ENCODE measurements at places on chromosomes 12 and 14.

DNA sequence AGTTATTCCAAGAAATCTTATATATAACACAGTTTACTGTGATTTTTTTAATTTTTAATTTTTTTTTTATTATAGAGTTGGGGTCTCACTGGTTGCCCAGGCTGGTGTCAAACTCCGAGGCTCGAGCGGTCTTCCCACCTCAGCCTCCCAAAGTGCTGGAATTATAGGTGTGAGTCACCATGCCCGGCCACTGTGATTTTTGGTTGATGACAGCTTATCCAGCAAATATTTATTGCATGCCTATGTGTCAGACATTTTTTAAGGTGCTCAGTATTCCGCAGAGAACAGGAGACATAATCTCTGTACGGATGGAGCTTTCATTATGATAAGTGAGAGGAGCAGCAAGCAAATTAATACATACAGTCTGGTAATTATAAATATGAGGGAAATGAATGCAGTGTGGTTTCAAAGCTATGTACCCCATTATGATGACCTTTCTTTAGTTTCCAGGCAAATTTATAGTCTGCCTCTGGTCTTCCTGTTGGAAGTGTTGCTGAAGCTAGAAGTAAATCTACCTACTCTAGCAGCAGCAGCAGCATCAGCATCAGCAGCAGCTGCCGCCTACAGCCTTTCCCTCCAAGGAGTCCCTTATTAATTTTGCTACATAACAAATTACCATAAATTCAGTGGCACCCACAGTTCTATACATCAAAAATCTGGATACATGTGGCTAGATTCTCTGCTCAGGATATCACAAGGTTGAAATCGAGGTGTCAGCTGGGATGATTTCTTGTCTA lies 32.3 kb downstream of the FRS2 start:
- DNase-seq, result no peak

GRCh38 chr12:124713436-124714082 lies 146.1 kb upstream of the NCOR2 start:
- peak; percentile 81 for DNase-seq

DNA sequence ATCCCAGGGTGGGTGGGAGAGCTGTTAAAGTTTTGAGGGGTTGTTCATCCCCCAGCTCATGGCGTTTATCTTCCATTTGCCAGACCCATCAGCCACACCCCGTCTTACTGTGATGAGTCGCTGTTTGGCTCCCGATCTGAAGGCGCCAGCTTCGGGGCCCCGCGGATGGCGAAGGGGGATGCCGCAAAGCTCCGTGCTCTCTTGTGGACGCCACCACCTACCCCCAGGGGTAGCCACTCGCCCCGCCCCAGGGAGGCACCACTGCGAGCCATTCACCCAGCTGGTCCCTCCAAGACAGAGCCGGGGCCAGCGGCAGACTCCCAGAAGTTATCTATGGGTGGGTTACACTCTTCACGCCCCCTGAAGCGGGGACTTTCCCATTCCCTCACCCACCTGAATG lies 5.7 kb downstream of the RITA1 start:
- DNase-seq, result no peak

DNA sequence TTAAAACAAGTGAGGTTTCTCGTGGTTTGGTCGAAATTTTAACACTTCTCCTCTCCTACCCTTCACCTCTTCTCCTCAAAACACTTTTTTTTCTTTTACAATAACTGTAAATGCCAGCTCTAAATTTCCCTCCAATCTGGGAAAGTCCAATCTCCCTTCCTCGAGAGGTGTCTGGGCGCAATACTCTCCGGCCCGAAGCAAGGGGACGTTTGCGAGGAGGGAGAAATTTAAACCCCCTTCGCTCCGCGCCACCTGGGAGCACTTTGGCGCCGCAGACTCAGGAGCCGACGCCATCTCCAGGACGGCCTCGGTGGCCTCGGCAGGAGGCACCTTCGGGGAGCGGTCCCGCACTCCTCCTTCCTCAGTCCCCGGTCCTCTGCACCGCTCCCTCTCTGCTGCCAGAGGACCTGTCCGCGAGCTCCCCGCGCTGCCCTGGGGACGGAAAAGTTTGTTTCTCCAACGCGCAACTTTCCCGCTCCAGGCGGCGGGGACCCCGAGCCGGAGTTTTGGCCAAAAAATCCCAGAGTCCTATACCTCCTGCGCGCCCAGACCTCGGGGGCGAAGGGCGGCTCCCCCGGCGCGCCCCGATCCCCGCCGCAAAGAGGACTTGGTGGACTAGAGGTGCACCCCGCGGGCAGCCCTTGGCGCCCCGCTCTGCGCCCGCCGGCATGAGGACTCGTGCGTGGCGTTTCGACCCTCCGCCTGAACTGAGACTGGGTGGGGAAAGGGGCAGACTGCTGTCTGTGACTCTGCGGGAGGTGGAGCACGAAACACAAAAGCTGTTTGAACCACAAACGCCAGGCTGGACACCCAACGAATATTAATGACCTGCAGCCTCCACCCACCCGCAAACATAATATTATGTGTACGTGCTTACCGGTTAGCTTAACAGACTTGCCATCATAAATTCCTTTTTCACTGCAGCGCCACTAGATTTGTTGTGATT lies 95.2 kb upstream of the HMGA2 start:
- peak; percentile 61 for DNase-seq

- no peak for DNase-seq
Measured at GRCh38 chr14:92866181-92866752, 56.7 kb upstream of the CHGA start.

- no peak for DNase-seq
Measured at GRCh38 chr12:1933342-1934051, 15.0 kb upstream of the CACNA2D4 start.

- no peak for DNase-seq
Measured at GRCh38 chr12:38543151-38543550, 226.6 kb downstream of the ALG10B start.

- DNase-seq, result no peak
Measured at GRCh38 chr12:86275356-86275755, 19.2 kb upstream of the MGAT4C start.

- DNase-seq, result no peak
Measured at GRCh38 chr12:127779301-127780045, 487.5 kb upstream of the TMEM132C start.

- DNase-seq, result peak; percentile 80
Measured at GRCh38 chr14:85531141-85531586, 1.2 kb downstream of the FLRT2 start.

GRCh38 chr14:99430491-99430890 lies 50.2 kb downstream of the SETD3 start:
- DNase-seq, result no peak

DNA sequence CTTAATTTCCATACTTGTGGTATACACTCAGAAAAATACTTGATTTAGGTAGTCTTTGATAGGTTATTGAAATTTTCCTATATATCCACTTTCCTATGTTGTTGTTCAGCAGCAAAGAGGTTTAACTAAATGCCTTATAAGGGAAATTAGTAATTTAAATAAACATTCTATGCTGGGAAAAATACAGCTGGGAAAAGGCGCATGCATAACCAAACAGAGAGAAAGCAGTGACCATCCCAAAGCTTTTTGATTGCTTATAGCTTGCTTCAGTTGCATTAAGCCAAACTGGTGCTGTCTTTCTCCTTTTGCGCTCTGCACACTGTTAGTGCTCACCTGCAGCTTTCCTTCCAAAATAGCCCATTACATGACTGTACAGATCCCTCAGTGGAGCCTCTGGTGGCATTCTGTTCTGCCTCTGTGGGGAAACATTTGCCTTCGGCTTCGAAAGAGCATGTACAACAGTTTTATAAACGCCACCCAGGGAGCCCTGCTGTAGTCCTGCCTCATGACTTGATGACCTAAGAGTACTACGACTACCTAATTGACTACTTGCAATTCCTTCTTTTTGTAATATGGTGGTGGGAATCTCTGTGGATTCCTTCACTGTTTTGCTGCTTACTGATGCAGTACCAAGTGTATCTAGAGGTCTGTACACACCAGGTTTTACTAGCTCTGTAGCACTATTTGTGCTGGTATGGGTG lies 120.8 kb downstream of the RALGAPA1 start:
- no peak for DNase-seq

DNA sequence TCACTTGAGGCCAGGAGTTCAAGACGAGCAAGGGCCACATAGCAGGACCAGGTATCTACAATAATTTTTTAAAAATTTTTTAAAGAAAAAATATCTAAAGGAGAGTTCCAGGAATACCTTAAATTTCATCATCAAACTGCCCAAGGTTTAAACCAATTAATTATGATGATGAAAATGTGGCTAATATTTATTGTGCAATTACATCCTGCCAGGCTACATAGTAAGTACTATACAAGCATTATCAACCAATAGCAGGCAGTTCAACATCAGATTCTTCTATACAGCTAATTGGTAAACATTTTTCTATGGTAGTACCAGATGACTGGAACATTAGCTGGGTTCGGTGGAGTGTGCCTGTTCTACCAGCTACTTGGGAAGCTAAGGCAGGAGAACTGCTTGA lies 24.4 kb downstream of the DENND5B start:
- DNase-seq, result no peak

- DNase-seq, result no peak
Measured at GRCh38 chr14:101076451-101077198, 173.1 kb upstream of the RTL1 start.

GRCh38 chr12:66047411-66048021 lies 83.0 kb downstream of the LLPH start:
- no peak for DNase-seq

- no peak for DNase-seq
Measured at GRCh38 chr12:109140560-109140959, 24.2 kb downstream of the ACACB start.

GRCh38 chr14:46245276-46245675 lies 406.3 kb downstream of the RPL10L start:
- DNase-seq, result no peak

Measured in lung (tissue), 17 donors.